ENCODE measurements at places on chromosomes 7 and 10.

- DNase-seq, result no peak
Observed at GRCh38 chr7:149569726-149570422, 72.3 kb upstream of the ZNF746 start.

- no peak for DNase-seq
Observed at GRCh38 chr10:125868372-125868975, 12.6 kb downstream of the DHX32 start.

- DNase-seq, result peak; percentile 5
Observed at GRCh38 chr7:21507627-21508343, 35.1 kb upstream of the DNAH11 start.

DNA sequence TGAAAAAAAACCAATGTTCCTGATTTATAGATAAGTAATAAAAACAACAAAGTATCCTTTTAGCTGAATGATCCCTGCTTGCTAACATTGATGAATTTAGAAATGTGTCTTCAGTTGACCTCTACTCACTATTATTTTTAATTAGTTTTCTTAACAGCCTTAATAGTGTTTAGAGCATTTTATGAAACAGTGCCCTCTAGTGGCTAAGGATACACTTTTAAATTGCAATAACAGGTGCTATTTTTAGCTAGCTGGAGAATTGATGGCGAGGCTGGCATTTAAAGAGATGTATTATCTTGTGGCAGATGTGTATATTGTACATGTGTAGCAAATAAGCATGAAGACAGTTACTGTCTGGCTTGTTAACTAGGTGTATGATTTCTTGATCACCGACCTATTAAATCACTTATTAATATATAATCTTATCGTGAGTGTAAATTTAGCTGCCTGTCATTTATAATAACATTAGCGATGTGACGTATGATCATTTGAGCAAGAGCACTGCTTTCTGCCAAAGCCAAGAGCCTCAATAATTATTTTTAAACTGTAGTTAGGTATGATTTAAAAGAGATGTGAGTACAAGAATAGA is 451.9 kb downstream of the DPP6 start:
- no peak for DNase-seq

DNA sequence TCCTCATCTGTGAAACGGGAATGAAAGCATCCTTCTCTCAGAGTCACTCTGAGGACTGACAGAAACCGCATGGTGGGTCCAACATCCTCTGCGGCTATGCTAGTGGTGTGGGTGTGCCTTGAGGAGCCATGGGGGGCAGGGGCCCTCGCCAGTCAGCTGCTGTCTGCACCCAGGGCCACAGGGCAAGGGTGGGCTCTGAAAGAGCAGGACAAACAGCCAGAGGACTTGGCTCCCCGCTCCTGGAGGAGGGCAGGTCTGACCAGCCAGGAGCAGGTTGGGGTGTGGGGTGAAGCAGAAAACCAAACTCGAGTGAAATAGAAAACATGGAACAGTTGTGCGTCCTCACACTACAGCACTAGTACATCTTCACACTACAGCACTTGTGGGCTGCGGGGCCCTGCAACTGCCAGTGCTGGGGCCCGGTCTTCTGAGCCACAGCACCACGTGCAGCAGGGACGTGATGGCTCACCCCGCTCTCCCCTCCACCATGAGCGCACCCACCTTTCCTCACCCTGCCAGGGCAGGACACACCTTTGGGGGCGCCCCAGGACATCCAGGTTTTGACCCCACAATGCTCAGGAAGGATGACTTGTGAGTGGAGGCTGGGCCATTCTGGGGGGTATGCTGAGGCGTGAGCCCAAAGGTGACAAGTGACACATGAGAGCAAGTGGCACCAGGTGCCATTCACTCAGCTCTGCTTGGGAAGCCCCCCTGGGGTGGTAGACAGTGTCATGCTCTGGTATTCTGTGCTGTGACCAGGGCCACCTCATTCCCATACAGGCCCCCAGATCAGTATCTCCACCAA is 96.1 kb upstream of the RET start:
- DNase-seq, result no peak

- DNase-seq, result no peak
Observed at GRCh38 chr10:80760914-80761371, 223.2 kb downstream of the SH2D4B start.

DNA sequence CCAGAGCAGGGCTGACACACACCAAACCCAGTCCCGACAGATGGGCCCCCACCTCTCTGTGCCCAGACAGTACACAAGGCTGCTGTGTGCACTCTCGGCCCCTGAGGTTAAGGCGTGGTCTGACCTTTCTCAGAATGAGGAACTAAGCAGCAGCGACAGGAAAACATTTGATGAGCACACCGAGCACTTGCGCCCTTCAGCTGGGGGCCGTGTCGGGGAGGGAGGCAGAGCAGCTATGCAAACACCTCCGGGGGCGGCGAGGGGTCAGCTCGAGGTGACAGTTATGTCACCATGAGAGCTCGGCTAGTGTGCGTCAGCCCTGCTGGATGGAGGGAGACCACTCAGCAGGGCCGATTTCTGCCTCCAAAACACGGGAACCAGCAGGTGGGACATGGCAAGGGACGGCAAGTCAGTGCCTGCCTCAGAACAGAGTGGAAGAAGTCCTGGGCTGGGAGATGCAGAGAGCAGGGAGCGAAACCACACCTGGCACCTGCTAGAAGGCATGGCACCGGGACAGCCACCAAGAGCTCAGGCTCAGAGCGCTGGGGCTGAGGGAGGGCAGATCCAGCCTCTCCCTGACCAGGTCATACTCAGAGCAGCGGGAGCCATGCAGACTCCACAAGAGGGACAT is 57.4 kb downstream of the CHST15 start:
- DNase-seq, result no peak

DNA sequence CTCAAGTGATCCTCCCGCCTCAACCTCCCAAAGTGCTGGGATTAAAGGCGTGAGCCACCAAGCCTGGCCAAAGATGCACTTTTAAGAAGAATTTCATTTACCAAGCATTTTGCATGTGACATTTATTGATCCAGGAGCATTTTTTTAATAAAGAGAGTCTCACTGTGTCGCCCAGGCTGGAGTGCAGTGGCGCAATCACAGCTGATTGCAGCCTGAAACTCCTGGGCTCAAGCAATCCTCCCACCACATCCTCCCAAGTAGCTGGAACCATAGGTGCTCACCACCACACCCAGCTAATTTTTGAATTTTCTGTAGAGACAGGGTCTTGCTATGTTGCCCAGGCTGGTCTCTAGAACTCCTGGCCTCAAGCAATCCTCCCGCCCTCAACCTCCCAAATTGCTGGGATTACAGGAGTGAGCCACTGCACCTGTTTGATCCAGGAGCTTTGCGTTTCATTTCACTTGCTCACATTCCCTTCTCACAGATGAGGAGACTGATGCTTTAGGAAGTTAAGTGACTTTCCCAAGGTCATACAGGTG is 4.4 kb upstream of the TBL2 start:
- DNase-seq, result no peak

- no peak for DNase-seq
Observed at GRCh38 chr7:88668591-88668990, 90.9 kb upstream of the ZNF804B start.

DNA sequence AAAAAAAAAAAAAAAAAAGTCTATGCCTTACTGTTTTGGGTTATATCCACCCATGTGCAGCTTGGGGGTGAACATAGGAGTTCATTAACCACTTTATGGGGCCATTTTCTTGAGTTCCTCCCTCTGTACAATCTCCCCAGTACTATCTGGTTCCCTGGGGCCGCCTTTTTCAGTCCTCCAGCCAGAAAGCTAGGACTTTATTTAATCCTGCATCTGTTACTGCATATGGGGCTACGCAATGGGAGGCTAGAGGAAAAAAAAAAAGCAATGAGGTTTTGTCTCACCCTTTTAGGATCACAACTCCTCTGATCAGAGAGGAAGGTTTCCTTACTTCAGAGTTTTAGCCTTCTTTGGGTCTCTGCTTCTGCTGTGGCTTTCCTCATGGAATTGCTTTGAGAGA is 51.0 kb downstream of the BTRC start:
- DNase-seq, result no peak

- DNase-seq, result no peak
Observed at GRCh38 chr7:76054123-76055120, 6.5 kb downstream of the MDH2 start.

- no peak for DNase-seq
Observed at GRCh38 chr10:119336599-119336998, 129.2 kb downstream of the GRK5 start.

DNA sequence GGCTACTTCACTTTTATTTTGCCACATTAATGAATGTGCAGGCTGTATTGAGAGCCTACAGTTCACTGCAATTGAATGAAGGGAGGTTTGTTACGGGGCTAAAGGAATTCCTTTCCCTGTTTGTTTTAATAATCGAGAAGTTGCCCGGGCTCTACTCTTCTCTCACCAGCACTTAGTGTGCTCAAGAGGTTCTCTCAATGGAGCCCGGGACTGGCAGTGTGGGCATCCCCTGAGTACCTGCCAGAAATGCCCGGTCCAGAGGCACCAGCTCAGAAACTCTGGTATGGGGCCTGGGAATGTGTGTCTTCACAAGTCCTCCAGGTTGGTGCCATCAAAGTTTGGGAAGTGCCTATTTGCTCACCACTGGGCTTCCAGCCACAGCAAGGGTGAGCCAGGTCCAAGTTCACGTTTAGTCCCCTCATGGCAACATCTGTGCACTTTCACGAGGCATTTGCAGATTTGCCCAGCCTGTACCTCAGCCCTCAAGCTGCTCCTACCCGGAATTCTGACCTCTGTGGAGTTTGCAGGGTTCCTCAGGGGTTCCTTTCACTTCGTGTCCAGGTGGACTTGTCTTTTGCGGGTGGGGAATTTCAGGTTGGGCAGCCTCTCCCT is 622.4 kb downstream of the SDK1 start:
- no peak for DNase-seq

DNA sequence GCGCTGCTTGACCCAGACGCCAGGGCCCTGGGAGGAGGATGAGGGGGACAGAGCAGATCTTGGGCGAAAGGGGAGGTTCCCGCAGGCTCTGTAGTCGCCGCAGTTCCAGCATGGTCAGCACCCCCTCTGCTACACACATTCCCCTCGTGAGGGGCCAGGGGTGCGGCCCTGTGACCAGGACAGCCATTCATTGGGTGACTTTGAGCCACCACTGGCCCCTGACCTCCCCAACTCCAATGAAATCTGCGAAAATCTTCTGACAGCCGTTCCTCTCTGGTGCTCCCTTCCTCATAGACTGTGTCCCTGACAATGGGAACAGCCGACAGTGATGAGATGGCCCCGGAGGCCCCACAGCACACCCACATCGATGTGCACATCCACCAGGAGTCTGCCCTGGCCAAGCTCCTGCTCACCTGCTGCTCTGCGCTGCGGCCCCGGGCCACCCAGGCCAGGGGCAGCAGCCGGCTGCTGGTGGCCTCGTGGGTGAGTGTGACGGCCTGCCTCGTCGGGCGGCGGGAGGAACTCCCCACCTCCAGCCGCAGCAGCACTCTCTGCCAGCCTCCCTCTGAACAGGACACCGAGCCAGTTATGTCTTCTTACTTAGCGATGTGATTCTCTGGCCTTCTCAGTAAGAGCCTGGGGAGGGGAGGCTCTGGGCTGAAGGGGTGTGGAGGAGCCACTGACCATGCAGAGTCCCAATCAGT is 825 bp downstream of the TMEM176A start:
- no peak for DNase-seq

DNA sequence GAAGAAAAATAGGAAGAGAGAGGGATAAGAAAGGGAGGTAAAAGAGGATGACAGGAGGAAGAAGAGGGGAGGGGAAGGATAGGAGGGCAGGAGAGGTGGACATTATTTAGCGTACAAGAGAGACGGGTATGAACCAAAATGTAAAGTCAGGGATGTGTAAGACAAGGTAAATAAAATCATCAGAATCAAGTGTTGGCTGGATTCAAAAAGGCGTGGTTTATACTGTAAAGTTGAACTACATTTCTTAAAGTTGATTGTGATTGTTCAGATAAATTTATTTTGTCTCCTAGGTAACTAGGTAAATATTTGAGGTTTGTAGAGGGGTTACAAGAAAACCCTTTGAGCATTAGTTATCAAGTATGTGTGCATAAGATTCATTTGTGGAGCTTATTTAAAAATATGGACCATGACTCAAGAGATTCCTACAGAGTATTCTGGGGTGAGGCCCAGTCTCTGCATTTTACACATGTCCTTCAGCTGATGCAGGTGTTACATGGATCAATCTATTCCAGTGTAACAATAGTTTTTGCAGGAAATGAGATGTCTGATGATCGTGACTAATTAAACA is 512.1 kb upstream of the MBL2 start:
- DNase-seq, result no peak

DNA sequence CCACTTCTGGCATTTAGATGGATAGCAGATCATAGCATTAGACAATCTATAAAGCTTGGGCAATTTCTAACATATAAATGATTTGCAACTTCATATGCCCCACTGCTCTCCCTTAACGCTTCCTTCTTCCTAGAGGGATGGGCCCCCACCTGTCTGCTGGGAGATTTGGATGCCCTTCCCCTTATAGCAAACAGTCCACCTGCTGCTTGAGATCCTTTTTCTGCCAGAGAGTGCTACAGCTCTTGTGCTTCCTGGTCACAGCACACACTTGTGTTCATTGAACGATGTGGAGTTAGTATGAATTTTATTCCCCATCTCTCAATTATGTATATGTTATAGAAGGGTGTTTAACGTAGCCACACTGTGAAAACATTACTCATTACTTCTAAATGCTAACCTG is 10.4 kb upstream of the PCGF5 start:
- DNase-seq, result no peak

DNA sequence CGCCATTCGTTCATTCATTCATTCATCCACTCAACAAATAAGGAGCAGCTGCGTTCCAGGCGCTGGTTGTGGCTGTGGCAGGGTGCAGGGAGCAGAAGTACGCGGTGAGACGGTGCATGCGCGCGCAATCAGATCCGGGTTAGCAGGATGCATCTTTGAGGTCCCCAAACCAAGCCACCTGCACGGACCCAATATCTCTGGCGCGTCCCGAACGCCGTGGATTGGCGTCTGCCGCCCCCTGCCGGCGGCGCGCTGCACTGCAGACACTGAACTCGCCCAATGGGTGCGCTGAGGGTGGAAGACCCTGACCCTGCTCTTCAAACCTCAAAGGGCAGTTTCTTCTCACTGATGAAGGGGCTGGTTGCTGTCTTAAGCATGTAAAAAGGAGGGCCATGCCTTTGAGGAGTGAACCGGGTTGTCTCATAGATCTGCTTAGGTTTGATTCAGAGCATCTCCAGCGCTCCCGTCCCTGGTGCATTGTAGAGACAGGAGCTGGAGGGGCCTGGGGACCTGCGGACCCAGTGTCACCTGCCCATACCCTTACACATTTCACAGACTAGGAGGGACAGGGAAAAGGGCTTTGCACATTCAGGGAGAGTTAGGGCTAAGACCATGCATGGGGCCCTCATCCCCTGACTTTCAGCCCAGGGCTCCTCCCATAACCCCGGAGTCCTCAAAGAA is 102.5 kb downstream of the RAMP3 start:
- DNase-seq, result peak; percentile 77

All from stimulated activated CD4-positive, alpha-beta T cell treated with anti-CD3 and anti-CD28 coated beads, Interleukin-4, amount 100 ng/mL, for 1 hour (primary cell).